ENCODE measurements at places on chromosomes 2 and 18.

DNA sequence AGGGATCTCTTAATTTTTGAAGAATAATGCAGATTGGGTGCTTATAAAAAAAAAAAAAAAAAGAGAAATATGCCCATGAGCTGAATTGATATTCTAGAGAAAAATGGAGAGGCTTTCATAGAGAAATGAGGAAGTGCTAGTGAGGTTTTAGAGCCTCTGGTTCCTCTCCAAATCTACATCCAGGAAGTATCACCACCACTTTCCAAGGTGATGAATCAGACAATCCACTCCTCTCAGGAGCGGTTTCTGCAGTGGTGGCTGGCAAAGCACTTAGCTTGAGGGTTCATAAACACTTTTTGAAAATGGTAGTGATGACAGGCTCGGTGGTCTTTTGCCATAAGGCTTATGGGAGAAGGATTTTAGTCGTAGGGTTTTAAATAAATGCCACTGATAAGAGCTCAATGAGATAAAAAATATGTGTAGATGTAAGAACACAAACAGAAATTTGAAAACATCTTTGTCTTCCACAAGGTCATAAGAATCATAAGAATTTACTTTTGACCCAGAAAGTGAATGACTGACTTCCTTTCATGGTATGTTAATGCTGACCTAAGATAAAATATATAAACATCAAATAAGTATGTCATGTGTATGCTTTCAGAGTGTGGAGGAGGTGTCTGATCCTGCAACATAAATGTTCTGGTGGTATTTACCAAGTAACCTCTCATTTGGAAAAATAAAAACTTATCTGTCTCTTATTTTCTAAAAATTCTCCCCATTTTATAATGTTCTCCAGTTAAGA lies 42.1 kb upstream of the DSG1 start:
- no peak overlapping the region for H3K4me3 ChIP-seq
- H3K27me3 ChIP-seq, result no peaks in the 10 kb centered on the region
- H3K4me1 ChIP-seq, result no peaks in the 10 kb centered on the region
- no peak for ATAC-seq
- H3K27ac ChIP-seq, result no peak overlapping the region

DNA sequence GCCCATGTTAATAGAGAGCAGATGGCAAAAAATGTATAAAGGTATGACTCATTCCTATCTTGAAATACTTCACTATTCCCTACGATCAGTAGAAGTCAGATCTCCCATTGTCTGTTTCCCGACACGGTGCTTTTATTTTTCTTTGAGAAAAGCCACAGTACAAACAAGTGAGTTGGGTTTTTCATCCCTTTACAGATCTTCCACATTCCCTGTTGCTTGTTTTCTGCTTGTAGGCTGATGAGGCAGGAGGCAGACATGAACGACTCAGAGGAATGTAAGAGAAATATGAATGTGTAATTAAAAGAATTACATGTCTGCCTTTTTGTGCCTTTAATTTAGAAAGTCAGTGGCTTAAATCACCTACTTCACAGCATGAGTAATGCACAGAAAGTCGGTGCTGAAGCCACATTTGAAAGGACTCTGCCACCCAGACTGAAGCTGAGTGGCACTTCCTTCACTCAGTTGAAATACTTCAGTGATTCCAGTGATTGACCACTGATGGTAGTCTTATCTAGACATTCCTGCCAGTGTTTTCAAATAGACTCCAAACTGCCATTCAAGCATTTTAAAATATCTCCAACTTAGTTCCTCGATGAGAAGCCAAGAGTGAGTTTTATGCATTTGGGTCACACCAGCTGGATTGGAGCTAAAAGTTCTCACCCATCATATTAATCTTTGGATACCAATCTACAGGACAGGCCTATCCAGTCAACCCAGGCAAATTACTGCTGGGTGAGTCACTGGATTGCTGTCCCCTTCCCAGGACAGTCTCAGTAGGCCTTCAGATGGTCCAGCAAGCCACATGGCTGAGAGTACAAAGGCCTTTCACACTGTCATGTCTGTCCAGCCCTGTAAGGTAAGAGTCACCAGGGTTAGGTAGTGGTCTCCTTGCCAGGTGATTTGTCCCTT lies 79.0 kb downstream of the COLEC12 start:
- H3K4me3 ChIP-seq, result no peak overlapping the region
- peaks cover 8% of the 10 kb centered on the region for H3K27me3 ChIP-seq
- no peak for ATAC-seq
- no peaks in the 10 kb centered on the region for H3K4me1 ChIP-seq

DNA sequence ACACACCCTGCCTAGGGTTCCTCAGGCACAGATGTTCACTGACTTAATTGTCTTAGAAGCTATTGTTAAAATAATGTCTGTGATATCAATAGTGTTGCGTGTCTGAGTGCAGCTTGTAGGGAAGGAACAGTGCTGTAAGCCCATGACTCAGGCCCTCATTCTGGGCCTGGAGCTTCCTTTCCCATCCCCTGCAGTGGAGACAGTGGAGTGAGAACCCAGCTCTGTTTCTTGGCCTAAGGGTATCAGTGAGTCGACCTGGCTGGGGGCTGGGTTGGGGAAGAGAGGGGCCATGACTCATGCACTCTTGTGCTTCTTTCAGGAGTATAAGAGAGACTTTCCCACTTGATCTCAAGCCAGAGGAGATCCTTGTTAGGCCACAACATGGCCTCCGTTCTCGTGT lies 106.8 kb downstream of the HRH4 start:
- H3K36me3 ChIP-seq, result no peaks in the 10 kb centered on the region
- H3K4me1 ChIP-seq, result no peaks in the 10 kb centered on the region
- no peak overlapping the region for H3K27ac ChIP-seq
- ATAC-seq, result no peak
- H3K4me3 ChIP-seq, result no peak overlapping the region

DNA sequence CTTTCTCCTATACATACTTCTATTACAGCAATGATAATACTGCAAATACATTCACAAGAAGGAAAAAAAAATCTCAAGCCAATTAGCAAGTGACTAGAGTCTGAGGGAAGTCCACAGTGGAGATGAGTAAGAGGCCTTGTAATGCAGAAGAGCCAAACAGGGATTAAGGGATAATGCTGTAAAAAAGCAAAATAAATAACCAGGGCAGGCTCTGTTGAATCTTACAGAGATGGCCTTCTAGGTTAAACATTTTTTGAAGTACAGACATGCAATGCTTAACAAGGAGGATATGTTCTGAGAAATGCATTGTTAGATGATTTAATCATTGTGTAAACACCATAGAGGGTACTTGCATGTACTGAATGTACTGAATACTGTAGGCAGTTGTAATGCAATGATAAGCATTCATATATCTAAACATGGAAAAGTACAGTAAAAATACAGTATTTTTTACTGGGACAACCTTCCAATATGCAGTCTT lies 122.1 kb upstream of the RMDN2 start:
- H3K4me1 ChIP-seq, result no peaks in the 10 kb centered on the region
- ATAC-seq, result no peak
- H3K36me3 ChIP-seq, result no peaks in the 10 kb centered on the region
- H3K4me3 ChIP-seq, result no peak overlapping the region
- no peak overlapping the region for H3K27ac ChIP-seq
